RPMI7951 (cell line): ENCODE measurements at places on chromosomes 2 and 18. TPM values are rescaled to one million over a fixed set of nuclear protein-coding genes. Genes with fewer than 3 reads are reported as not detected.

The SCG2 gene
- total RNA-seq = 57.7 and 79.7 TPM in 2 replicates

DNA sequence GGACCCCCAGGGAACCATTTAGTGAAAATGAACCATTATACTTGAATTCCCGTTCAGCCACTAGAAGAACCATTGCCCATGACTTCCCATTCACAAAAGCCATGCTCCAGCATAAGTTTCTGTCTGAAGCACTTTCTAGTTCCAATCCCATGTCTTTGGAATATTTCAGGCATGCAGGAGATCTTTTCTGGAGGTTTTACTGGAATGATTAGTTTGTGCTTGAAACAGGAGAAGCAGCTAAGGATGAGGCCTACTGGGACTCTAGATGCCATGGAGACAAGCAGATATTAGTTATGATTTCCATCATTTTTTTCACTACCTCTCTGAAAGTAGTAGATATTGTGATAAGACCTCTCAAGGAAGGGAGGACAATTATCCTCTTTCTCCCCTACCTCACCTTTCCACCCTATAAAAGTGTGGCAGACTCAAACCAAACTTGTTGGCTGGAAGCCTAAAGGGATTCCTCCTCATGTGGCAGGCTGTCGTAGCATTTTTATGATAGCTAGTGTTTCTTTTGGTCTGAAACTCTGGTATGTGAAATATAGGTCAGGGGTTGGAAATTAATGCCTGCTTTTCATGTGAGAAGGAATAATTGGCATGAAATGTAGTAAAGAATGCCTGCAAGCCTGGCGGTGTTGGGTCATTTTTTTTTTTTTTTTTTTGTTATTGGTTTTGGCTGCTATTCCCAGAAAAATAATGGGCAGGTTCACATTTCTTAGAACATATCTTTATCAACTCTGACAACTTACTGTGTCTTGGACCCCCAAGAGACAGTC lies 29.3 kb upstream of the MMADHC start:
- no peak for DNase-seq

The VAMP8 gene
- 25.0 and 27.6 TPM in 2 replicates for total RNA-seq

The UNC80 gene
- total RNA-seq = under 0.01 TPM in 1 of 2 replicates, not detected in the other

The CD207 gene
- 0.29 TPM in 1 of 2 replicates, not detected in the other for total RNA-seq
